ENCODE measurements at places on chromosomes 12 and 14.

GRCh38 chr12:122150127-122150681 lies 23.8 kb downstream of the IL31 start:
- no peak for DNase-seq

- DNase-seq: no peak
These were observed 45.1 kb downstream of the TRAF3 start for GRCh38 chr14:102822311-102822863.

DNA sequence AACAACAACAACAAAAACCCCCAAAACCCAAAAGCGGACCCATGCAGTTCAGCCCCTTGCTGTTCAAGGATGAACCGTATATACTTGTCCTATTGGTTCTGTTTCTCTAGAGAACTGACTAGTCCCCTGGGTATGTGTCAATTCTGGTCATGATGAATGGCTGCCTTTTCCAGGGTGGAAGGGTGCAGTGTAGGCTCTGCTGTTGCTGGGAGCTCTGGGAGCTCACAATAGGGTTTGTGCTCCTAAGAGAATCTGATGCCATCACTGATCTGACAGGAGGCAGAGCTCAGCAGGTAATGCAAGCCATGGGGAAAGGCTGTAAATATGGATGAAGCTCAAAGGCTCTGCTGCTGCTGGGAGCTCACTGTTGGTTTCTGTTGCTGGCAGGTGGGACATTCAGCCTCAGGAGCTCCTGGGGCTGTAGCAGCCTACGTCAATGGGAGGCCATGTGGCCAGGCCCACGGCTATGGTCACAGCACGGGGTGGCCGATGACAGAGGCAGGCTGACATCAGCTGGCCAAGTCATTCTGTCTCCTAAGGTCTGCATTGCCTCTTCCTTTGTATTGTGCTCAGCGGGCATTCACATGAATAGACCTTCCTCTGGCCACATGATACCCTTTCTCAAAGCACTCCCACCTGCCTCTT lies 37.9 kb downstream of the DLK1 start:
- no peak for DNase-seq

DNA sequence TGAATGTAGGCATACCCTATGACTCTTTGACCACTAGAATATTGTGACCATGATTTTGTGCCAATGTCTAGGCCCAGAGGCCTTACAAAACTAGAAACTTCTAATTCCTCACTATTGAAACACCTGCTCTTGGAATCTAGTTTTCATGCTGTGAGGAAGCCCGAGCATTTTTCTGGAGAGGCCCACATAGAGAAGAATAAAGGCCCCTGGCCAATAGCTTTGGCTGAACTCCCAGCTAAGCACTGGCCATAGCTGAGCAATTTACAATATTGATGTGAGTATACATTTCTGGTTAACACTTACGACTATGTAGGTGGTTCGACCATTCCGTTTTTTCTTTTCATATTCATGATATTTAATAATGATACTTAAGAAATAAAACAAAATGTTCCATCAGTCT lies 190.3 kb downstream of the KCNH5 start:
- DNase-seq: no peak

DNA sequence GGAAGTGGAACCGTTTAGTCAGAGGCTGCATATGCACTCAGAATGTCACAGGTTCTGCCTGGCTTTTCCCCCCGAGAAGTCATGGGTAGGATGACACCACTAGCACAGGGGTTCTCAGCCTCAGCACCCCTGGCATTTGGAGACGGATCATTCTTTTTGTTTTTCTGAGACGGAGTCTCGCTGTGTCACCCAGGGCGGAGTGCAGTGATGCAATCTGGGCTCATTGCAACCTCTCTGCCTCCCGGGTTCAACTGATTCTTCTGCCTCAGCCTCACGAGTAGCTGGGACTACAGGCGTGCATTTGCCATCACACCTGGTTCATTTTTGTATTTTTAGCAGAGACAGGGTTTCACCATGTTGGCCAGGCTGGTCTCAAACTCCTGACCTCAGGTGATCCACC lies 28.1 kb downstream of the BCL7A start:
- DNase-seq: no peak

- DNase-seq: no peak
These were observed 107.0 kb upstream of the FKBP4 start for GRCh38 chr12:2687726-2688125.

- DNase-seq: no peak
These were observed 150.9 kb upstream of the PLEKHG7 start for GRCh38 chr12:92551853-92552397.

DNA sequence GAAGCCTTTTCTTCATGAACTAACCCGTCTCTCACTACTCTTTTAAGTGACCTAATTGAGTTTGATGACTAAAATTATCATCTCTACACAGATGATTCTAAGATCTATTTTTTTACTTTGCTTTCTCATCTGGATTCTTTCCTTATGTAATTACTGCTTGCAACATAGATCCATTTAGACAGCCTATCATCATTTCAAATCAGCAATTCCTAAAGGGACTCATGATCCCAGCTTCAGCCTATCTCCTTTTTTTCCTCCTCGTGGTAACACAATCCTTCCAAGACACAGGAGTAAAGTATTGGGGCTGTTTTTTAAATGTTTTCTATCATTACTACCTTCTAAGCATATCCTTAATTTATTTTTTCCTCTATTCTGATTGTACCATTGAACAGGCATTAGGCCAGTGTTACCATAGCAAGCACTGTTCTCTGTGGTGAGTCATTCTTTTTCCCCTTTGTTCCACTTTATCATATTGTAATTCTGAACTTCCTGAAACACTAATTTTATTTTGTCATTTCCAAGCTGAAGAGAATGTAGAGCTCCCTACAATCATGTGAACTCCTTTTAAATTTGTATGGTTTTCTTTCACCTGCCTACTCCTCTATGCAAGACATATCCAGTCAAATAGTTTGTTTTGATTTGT lies 190.4 kb upstream of the FAR2 start:
- no peak for DNase-seq

DNA sequence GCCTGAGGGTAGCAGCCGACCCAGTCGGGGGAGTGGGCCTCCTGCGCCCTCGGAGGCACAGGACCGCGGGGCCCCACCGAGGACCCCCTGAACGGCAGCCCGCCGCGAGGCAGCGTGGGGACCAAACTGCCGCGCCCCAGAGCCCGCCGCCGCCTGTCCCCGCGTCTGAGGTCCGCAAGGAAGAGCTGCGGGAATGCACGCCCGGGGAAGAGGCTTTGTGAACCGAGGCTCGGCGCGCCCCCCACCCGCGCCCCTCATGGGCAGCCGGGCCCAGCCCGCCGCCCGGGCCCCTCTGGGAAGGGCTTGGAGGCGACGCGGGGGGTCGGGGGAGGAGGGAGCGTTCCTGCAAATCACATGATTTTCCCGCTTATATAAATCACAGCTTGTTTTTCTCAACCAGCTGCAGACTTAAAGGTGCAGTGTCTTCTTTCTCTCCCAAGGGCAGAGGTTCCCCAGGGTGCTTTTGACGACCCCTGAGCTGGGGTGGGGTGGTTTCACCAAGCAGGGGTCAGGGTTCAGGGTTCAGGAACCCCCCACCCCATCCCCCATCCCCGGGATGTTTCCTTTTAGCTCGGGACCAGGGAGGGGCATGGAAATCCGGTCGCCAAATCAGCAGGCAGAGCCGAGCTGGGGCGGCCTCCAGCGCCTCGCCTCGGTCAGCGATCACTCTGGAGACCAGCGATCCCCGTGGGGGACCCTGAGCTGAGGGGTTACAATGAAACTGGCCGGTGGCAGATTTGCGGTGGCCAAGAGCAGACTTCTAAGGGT lies 44.7 kb upstream of the ATP23 start:
- DNase-seq: no peak

Measured in stimulated activated CD8-positive, alpha-beta memory T cell treated with anti-CD3 and anti-CD28 coated beads, Interleukin-15, amount 100 ng/mL, for 24 hours (primary cell).